ENCODE measurements at places on chromosomes 4 and X.
A peak's percentile ranks its signal among the peaks of the same experiment; 100 is the strongest.

DNA sequence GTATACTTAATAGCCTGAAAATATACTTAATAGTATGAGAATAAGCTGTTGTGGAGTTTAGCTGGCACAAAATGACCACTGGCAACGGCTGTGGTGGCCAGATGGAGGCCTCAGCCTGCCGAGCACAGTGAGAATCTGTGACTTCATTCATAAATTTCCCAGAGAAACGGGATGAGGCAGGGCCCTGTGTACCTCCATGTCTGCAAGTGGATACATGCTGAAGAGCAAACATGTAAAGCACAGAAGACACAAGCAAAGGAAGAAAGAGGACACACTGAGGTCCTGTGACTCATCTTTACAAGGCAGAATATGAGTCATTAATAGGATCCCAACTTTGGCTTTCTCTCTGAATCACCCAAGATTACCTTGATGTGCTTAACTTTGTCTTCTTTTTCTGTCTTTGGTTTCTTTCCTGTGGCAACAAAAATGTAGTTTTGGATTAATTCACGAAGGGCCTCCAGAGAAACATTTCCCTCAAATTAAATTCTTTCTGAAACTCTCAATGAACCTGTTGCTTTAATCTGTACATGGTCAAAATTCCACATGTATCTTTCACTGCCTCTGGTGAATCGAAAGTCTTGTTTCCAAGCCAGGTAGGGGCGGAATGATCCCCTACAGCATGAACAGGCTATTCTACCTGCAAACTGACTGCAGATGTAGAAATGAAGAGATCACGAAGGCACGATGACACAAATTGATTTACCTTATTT lies 56.4 kb downstream of the IRF2 start:
- no peak for DNase-seq

- DNase-seq: no peak
Measured at GRCh38 chr4:74367656-74368290, 2.8 kb downstream of the EREG start.

- no peak for DNase-seq
Measured at GRCh38 chrX:153804621-153805020, 10.2 kb downstream of the SSR4 start.

DNA sequence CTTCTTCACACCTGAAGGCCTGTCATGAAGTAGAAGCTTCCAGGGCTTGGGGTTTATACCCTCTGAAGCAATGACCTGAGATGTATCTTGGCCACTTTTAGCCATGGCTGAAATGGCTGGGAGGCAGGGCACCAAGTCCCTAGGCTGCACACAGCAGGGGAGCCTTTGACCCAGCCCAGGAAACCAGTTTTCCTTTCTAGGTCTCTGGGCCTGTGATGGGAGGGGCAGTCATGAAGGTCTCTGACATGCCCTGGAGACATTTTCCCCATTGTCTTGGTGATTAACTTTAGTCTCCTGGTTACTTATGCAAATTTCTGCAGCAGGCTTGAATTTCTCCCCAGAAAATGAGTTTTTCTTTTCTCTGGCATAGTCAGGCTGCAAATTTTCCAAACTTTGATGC lies 511.0 kb upstream of the KLHL4 start:
- no peak for DNase-seq

- no peak for DNase-seq
Measured at GRCh38 chr4:8580321-8581093, at the start of gene GPR78. GPR78 (plus strand) TSS chr4:8580392; CDS start chr4:8580983, 591 bp downstream.

DNA sequence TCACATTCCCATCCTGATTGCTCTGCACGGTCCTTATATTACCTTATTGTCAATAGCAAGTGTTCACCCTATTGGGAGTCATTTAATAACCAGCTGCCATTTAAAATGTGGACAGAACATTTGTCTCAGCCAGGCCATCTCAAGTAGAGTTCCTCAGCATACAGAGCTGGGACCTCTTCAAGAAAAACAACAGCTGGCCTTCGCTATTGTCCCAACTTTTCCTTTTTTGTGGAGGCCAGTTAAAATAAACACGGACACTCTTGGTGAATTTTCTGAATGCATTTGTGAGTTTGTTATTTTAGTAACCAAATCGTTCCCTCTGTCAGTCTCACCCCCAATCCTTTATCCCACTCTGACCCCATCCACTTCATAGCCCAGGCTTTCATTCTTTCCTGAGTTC lies 395.3 kb upstream of the PITX2 start:
- no peak for DNase-seq

DNA sequence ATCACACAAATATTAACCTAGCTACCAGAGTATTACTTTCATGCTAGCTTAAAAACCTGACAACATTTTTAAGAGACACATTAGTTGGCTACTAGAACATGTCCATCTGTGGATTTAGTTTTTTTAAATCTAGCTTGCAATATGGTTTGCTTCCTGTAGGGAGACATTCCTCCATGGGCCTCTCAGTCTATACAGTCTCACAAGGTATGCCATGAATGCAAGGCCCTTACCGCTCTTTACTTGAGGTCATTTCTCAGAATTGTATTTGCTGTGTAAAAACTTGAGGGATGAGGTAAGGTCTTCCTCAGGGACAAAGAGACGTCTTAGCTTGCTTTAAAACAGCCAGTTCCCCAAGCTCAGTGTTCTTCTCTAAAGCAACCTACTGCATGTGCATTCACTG lies 26.9 kb downstream of the UBA6 start:
- no peak for DNase-seq

DNA sequence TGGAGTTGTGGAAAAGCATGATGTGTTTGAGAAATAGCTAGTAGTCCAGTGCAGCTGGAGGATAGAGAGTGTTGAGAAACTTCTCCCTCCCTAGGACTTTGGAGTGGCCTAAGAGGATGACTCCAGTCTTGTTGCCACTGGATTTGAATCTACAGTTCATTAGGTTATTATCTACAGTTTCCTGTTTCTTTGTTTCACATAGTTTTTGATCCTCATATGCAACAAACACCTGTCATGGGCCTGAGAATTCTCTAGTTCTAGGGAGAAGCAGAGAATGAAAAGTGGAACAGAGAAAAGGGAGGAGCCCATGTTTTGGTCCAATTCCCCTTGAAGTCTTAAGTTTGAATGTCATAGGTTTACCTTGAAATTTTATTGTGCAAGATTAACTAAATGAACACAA lies 73.6 kb upstream of the TBC1D9 start:
- DNase-seq: no peak

DNA sequence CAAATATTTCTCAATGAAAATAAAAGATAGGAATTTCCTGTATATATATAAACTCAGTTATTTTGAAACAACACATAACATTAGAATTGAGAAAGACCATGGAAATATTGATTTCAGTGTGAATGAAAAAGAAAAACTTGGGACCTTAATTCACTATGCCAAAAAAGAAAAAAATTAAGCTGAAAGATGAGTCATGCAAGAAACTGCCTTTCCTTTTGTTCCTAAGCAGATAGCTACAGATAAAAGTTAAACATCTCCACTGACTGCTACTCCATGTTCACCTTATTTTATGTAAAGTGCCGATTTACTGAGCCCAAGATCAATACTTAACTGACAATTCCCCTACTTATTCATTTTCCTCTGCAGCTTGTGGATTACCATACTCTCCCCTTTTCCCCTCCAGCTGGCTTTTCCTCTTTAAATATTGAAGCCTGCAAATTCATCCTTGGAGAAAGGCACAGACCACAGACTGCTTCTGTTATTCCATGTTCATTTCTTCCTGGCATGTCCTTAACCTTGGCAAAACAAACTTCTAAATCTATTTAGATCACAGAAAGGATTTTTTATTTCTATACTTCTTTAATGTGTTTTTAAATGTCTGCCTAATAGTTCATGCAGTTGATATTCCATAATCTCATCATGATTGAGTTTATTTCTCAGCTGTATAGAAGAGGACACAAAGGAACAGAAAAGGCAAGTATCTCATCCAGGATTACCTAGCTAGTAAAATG lies 40.5 kb upstream of the YTHDC1 start:
- DNase-seq: no peak

- no peak for DNase-seq
Measured at GRCh38 chr4:188434643-188435042, 295.4 kb downstream of the TRIML1 start.

DNA sequence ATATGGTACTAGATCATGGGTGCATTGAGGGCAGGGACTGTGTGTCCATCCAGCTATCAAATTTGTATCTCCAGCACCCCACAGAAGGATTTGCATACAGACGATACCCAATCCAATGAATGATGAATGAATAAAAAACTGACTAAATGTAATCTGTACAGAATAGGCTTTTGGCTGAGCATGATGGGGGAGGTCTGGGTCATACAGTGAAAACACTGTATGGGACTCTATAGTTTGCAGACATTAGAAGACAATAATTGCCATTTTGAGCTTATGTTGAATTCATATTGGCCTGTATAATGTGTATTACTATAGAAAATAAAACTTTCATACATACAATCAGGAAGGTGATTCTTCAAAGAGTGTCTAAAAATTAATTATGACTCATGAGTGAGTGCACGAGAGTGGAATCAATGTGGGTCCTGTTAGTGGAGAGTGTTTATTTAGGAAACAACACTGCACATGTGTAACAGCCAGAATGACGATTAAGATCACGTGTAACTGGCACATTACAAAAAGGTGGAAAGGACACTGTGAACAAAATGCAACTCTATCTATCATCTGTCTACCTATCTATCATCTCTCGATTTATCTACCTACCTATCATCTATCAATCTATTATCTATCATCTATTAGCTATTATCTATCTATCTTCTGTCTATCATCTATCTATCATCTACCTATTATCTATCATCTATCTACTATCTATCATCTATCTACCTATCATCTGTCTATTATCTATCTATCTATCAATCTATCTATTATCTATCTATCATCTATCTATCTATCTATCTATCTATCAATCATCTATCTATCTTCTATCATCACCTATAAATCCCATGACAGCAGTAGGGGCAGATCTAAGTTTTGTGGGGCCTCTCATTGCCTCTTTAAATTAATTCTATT lies 201.3 kb downstream of the PTTG2 start:
- DNase-seq: no peak

DNA sequence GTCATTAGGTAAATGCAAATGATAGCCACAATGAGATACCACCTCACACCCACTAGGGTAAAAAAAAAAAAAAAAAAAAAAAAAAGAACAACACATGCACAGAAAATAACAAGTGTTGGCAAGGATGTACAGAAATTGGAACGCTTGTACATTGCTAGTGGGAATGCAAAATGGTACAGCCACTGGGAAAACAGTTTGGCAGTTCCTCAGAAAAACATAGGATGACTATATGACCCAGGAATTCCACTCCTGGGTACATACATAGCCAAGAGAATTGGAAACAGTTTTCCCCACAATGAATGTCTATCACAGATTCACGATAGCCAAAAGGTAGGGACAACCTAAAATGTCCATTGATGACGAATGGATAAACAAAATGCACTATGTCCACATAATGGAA lies 161.3 kb upstream of the MAMLD1 start:
- DNase-seq: no peak

DNA sequence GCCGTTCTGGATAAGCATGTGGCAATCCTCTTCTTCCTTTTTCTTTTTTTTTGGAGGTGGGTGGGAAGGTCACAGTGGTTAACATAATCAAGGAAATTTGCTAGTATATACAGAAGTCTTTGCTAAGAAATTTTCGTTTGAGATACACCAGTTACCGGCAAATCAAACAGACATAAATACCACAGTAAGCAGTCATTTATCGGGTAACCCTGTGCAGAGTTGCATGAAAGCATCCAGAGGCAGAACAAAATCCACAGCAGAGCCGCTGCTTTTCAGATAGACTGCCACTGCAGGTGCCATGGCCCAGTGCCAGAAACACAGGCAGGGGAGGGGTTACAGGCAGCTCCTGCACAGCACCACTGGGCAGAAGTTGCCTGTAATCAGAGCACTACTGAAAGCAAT lies 179.1 kb upstream of the MAB21L2 start:
- peak; percentile 83 for DNase-seq

- DNase-seq: peak; percentile 37
Measured at GRCh38 chr4:91113130-91113706, 986.0 kb downstream of the CCSER1 start.

- DNase-seq: no peak
Measured at GRCh38 chr4:123522646-123523045, 126.1 kb downstream of the SPRY1 start.

- no peak for DNase-seq
Measured at GRCh38 chrX:66914080-66914479, 275.2 kb upstream of the EDA2R start.

GRCh38 chrX:154762537-154763296 lies at the start of gene DKC1:
DKC1 (plus strand) TSS chrX:154762864; CDS start chrX:154762966, 102 bp downstream.
- peak; percentile 97 for DNase-seq

- no peak for DNase-seq
Measured at GRCh38 chr4:158722291-158722916, 792 bp downstream of the PPID start.

DNA sequence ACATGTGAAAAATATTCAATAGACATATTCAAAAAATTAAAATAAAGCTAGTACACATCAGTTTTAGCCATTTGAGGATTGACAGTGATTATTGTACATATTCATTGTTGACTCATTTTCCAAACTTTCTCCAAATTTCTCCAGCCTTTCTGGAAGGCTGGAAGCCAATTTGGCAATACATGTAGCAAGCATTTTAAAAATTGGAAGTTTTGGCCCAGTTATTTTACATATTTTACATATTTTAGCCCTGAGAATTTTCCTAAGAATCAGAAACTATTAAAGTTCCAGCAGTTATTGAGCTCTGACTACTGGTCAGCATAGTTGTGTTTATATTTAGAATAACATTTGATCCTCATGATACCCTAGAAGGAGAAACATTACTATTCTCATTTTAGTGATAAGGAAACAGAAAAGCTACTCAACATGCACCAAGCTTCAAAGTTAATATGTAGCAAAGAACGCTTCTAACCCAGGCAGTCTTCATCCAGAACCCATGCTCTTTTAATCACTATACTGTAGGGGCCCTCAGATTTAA lies 3.2 kb downstream of the CABS1 start:
- DNase-seq: no peak

GRCh38 chrX:119757979-119758730 lies at the start of gene SOWAHD:
SOWAHD (plus strand) TSS chrX:119758588; CDS start chrX:119758668, 80 bp downstream.
- no peak for DNase-seq

GRCh38 chrX:148700021-148700420 lies 199.6 kb downstream of the AFF2 start:
- DNase-seq: no peak

GRCh38 chrX:135185795-135186443 lies 14.7 kb upstream of the CT55 start:
- peak; percentile 15 for DNase-seq

GRCh38 chr4:72791054-72791453 lies 222.0 kb upstream of the ADAMTS3 start:
- no peak for DNase-seq

GRCh38 chr4:98932539-98932938 lies 3.6 kb upstream of the EIF4E start:
- no peak for DNase-seq

DNA sequence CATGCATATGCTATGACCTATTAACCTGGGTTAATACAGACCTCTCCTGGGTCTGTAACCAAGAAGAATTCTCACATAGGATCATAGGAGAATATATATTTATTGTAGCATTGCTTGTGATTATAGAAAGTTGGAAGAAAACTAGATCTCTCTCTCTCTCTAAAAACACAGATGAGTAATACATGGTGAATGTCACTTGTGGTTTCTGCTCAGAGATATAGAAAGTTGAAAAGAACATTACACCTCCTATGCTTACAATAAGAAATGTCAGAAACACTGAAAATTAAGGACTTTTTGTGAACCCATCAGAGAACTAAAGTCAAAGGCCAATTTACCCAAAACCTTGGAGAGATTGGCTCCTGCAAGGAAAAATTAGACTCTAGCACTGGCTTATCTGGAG lies 1389.5 kb downstream of the FAM133A start:
- DNase-seq: no peak

Data from NCI-H1092 (cell line).